CD4-positive, alpha-beta T cell treated with Interleukin-15 for 1 hour (primary cell): ENCODE measurements at places on chromosomes 5 and 9.

DNA sequence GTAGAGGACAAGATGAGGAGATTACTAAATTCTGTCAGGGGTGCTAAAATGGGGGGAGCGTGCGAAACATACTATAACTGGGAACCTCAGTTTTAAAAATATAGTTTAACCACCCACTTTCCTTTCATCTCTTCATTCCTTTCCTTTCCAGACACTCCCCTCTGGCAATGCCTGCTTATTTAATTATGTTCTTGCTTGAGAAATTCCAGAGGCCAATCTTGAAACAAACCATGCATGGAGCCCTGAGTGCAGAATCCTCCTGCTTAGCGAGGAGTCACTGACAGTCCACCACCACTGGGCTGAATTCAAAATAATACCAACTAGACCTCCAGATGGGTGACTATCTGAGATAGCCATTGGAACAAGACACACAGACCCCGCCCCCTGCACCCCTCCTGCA is 29.7 kb upstream of the C9orf72 start:
- DNase-seq: no peak

- DNase-seq: no peak
These were observed 24.5 kb downstream of the DDX31 start for GRCh38 chr9:132645306-132645705.

- DNase-seq: no peak
These were observed 229.5 kb downstream of the ARL15 start for GRCh38 chr5:54080831-54081230.

GRCh38 chr5:115260248-115260647 is 2.4 kb downstream of the PGGT1B start:
- no peak for DNase-seq

DNA sequence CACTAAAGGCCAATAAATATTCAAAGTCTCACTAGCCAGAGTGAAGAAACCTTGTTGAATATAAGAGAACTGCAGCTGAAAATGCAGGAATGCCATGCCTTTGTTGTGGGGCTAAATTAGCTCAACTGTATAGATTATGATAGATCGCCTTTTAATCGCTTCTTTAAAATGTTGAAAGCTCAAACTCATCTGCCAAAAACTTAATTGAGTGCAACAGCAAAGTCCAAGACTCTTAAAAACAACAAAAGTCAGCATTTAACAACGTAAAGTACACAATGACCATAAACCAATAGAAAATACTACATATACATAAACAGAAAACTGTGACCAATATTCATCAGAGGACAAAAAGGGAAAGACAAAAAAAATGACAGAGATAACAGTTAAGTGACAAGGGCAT is 585.0 kb upstream of the CDH6 start:
- no peak for DNase-seq

DNA sequence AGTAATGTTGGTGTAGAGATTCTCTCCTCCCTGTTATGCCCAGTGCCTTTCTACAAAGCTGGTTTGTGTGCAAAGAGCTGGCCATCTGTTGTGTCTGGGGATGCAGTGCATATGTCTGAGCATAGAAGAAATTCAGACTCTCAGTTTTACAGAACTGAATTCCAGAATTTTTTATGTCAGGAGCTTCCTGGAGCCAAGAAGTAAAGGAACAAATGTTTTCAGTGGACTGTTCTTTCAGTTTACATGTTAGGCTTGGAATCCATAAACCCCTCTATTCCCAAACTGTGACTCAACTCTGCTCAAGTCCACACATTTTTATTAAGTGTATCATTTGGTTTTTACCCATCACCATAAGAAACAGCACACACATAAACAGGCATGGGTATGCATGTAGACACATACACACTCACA is 366.0 kb downstream of the BRINP1 start:
- no peak for DNase-seq

DNA sequence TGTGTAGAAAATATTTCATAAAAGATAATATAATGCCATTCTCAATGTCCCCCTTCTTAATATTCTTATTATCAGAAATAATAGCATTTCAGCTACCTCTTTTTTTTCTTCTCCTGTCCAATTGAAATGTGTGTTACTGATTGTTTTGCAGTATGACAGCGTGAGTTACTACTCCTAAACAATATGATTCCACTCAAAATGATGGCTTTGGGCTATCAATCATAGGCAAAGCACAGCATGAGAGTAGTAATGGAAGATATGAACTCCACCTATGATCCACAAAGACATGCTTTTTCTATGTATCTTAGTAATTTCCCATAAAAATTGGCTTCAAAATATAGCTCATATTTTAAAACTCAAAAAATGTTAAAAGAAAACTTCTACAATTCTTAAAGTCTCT is 867.3 kb upstream of the NUDT12 start:
- no peak for DNase-seq

DNA sequence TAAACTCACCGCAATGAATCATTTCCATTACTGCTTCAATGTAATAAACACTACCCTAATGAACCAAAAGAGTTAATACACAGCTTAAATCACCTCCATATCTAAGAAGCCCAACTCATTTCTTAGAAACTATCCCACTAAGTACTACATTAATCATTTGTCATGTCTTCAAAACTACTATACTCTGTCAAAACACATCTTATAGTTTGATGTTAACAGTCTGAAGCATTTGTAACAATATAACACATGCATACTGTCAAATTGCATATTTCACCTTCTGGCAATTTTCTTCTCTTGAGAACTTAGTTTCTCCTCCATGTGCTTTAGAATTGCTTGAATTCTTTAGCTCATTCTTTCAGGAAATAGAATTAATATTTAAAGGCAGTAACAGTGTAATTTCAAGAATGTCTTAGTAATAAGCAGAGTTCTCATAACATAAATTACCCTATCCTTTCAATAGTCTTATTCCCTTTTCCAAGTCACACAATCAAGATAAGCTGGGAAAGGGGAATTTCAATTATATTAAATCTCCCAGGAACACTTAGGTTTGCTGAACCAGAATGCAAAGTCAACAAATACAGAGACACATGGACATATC is 199.7 kb downstream of the ATPSCKMT start:
- no peak for DNase-seq

DNA sequence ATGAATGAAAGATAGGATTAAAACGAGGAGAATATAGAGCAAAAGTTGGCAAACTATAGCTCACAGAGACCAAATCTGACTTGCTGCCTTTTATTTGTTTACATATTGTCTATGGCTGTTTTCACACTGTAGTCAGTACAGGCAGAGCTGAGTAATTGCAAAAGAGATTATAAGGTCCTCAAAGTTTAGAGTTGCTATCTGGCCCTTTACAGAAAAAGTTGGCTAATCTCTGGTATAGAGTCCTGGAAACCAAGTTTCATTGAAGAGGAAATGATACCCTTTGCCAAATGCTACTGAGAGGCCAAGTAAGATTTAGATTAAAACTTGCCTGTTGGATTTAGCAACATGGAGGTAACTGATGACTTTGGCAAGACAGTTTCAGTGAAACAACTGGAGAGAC is 36.0 kb downstream of the LYRM7 start:
- DNase-seq: no peak

- DNase-seq: no peak
These were observed 195.7 kb upstream of the PPP1R2B start for GRCh38 chr5:156654444-156654843.

- DNase-seq: peak; percentile 75
These were observed 31.0 kb upstream of the NR3C1 start for GRCh38 chr5:143434261-143435209.

DNA sequence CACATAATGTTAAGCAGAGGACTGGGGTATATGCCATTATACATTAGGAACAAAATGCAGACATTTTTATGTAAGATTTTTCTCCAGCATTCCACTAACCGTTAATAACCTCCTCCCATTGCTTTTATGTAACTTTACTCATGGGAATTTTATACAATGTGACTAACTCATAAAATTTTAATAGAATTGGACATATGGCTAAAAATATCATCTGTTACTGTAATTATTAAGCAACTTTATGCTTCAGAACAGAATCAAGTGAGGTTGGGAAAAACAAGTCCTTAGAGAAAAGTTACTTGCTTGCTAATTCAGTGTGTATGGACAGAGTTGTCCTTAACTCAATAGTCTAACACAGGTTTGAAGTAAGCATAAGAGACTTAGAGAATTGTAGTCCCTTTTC is 54.8 kb upstream of the PCSK1 start:
- DNase-seq: no peak

- DNase-seq: no peak
These were observed 19.8 kb downstream of the BARHL1 start for GRCh38 chr9:132602207-132602606.

- no peak for DNase-seq
These were observed 139.5 kb upstream of the KLF9 start for GRCh38 chr9:70553707-70554673.

DNA sequence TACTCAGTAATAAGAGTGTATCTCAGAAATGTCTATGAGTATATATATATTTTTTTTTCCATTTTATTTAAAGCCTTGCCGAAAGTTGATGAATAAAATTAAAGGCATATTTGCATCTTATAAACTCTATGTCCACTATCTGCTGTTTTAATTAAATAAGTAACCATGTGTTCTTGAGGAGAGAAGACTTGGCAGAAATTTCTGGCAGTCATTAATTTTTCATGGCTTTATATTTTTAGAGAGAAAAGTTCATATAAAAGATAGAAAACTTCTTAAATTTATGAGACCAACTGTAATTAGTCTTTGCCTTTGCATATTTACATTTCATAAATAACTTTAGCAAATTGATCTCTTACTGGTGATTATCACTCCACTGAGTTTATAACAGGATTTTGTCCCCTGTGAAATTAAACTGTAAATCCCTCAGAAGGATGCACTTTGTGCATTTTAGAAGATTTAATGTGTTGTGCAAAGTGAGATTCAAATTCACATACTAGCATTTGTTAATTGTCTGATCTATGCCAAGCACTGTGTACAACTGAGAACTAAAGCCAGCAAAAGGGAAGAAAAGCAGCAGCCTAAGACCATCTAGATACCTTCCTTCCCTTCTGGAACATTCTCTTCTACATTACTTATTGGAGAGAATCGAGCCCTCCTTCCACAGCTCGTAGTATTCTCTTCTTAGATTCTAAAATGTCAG is 108.7 kb downstream of the SNCAIP start:
- DNase-seq: no peak

DNA sequence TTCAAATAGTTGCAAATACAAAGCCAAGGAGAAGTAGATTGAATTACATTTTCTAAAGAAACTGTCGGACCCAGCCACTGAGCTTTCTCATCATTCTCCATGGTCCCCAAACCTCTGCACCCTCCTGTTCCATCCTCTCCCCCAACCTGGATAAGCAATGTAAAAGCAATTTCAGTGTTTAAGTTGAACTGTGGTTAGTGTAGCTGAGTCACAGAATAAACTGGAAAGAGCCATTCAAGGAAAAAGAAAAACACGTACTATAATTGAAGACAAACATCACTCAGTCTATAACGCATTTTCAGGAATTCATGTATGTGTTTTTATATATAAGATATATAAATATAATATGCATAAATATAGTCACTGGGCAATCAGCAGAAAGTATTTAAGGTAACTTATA is 54.1 kb upstream of the TMEM161B start:
- DNase-seq: no peak

DNA sequence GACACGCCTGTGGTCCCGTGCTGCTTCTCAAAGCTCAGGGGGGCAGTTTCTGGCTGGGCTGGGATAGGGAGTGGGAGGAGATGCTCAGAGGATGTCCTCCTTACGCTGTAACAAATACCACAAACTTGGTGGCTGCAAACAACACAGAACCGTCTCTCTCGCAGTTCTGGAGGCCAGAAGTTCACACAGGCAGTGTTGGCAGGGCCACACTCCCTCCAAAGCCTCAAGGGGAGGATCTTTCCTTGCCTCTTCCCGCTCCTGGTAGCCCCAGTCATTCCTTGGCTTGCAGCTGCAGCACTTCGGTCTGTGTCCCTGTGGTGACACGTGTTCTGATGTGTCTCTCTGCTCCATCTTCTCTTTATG is 10.4 kb upstream of the ORM1 start:
- DNase-seq: no peak

- DNase-seq: no peak
These were observed 1568.5 kb upstream of the WWC1 start for GRCh38 chr5:166722939-166723338.

- no peak for DNase-seq
These were observed 3.6 kb upstream of the SPATA31D1 start for GRCh38 chr9:81984928-81985327.

GRCh38 chr5:74541381-74541781 is 99.1 kb downstream of the ENC1 start:
- DNase-seq: no peak

- DNase-seq: no peak
These were observed 37.3 kb upstream of the PTPN3 start for GRCh38 chr9:109535365-109535764.

GRCh38 chr5:133225671-133226152 is 173.9 kb downstream of the HSPA4 start:
- no peak for DNase-seq

DNA sequence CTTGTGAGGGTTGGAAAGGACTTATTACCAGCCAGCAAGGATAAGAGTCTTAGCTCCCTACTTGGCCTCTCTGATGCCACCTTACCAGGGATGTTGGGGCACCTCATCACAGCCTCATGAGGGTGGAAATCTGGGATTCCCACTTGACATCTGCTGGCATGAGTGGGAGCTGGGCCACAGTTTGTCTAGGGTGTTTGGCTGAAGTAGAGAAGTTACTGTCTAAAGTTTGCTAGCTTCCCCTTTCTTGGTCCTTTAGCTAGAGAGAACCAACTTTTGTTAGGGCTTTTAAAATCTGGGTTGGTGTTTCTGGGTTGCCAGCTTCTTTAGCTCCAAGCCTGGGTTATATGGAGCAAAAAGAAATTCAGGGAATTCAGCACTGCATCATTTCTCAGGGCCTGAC is 57.5 kb upstream of the GNA14 start:
- no peak for DNase-seq

GRCh38 chr9:87556821-87557220 is 59.2 kb downstream of the DAPK1 start:
- no peak for DNase-seq

DNA sequence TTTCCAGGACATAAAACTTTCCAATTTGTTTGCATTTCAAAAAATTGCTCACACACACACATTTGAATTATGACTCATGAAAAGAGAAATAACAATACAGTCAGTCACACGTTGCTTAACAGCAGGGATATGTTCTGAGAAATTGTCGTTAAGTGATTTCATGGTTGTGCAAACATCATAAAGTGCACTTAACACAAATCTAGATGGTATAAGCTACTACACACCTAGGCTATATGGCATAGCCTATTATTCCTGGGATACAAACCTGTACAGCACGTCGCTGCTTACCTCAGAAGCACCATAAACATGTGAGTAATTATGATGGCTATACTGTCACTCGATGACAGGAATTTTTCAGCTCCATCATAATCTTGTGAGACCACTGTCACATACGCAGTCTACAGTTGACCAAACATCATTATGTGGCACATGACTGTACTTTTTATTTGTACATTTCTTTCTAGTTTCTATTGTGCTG is 378.2 kb downstream of the ACTL7B start:
- DNase-seq: no peak
